ENCODE measurements at places on chromosomes 1 and 21.

DNA sequence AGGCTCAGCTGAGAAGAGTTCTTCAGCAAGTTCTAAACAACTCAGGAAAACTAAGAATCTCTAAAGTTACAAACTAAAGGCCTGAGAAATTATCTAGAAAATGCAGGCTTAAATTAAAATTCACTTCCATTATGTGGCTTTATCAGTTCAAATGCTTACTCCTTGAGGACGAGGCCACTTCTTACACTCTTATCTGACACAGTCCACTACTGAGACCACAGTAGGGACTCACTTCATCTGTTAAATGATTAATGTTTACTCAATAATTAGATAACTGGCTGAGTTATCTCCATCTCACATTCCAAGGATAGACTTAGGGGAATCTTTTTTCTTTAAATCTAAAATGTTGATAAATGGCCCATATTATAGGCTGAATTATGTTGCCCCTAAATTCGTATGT lies 1.6 kb downstream of the C1orf141 start:
- no peak for DNase-seq

DNA sequence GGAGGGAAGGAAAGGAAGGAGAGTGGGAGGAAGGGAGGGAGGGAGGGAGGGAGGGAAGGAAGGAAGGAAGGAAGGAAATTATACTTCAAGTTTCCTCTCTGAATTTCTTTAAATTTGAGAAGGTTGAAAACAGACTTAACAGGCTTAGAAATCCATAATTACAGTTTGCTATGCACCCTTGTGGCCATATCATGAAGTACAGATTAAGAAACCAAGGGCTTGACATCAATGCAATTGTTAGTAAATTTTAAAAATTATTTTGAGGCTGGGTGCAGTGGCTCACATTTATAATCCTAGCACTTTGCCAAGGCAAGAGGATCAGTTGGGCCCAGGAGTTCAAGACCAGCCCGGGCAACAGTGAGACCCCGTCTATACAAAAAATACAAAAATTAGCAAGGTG lies 14.4 kb downstream of the ANP32E start:
- peak; percentile 49 for DNase-seq

GRCh38 chr1:166174108-166174507 lies 7.3 kb upstream of the FAM78B start:
- no peak for DNase-seq

GRCh38 chr1:99634971-99635624 lies 10.8 kb upstream of the PALMD start:
- DNase-seq, result no peak

DNA sequence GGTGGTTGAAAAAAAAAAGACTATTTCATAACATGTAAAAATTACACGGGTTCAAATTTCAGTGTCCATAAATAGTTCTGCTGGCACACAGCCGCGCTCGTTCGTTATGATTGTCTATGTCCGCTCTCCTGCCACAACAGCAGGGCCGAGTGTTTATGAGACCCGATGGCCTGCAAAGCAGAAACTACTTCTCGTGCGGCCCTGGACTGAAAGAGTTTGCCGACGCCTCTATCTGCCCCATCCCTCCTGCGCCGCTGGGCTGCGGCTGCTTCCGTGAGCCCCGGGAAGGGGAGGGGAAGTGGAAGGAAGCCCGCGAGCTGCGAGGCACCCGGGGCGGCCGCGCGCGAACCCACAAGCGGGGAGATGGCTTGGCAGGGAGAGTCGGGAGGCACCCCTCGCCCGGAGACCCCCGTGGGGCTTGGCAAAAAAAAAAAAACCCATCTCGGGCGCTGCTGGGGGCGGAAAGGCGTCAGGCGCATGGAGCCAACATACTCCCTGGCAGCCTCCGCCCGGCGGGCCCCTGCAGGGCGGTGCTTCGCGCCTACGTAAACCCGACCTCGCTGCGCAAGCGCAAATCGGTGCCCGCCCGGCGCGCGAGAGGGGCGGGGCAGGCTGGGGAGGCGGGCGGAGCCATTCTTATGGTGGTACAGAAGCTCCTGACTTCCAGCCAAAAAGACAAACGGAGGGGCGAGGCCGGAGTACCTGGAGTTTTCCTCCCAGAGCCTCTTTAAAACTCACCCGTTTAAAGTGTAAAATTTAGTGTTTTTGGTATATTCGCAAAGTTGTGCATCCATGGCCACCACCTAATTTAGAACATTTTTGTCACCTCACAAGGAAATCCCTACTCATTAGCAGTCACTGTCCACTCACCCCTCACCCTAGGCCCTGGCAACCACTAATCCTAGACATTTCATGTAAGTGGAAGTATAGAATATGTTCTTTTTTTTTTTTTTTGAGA lies 8.3 kb downstream of the SLC27A3 start:
- DNase-seq, result peak; percentile 92

- DNase-seq, result peak; percentile 77
Measured at GRCh38 chr21:45542242-45542666, at the start of gene SLC19A1. Gene SLC19A1 (minus strand): TSS chr21:45542440. CDS start chr21:45537959, 4,481 bp downstream.

GRCh38 chr1:152034324-152034653 lies 2.5 kb downstream of the S100A11 start:
- no peak for DNase-seq

GRCh38 chr1:22093513-22093912 lies 41.0 kb downstream of the CDC42 start:
- DNase-seq, result no peak

DNA sequence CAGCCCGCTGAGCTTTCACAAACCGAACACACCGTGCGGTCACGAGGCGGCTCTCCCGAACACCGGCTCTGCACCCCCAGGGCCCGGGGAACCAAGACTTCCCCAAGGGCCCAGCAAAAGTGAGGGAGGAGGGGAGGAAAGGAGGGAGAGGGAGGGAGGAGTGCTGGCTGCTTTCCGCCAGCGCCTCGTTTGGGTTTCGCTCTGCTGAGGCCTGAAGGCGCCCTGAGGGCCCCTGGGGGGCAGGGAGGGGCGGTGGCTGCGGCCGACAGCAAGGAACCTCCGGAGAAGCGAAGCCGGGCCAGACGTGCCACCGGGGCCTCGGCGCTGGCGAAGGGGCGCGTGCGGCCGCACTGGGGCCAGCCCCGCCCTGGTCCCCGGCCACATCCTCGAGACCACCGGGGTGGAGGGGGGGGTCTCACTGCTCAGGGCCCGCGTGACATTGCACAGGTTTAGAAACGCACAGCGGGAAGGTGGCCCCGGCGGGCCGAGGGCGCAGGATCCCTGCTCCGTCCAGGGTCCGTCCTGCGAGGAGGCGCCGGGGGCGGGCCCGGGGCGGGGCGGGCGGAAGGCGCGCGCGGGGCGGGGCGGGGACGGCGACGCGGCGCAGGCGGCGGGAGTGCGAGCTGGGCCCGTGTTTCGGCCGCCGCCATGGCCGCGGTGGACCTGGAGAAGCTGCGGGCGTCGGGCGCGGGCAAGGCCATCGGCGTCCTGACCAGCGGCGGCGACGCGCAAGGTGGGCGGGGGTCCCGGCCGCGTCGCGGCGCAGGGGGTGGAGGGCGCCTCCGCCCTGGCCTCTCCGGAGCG lies at the start of gene PFKL:
Gene PFKL, plus strand, starts transcription at position 596 of the 804 bp plus-strand sequence. Its CDS starts 53 bp downstream, at position 649.
- peak; percentile 69 for DNase-seq

DNA sequence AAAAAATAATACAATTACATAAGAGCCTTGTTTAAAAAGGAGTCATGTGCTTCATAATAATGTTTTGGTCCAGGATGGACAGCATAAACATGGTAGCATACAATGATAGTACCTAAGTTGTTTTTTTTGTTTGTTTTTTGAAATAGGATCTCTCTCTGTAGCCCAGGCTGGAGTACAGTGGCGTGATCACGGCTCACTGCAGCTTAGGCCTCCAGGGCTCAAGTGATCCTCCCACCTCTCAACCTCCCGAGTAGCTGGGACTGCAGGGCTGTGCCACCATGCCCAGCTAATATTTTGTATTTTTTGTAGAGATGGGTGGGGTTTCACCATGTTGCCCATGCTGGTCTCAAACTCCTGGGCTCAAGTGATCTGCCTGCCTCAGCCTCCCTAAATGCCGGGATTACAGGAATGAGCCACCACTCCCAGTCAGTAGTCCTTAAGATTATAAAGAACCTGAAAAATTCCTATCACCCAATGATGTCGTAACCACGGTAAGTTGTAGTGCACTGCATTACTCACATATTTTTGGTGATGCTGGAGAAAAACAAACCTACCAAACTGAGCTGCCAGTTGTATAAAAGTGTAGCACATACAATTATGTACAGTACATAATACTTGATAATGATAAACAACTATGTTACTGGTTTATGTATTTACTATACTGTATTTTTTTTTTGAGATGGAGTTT lies 22.4 kb upstream of the RCOR3 start:
- no peak for DNase-seq

- peak; percentile 38 for DNase-seq
Measured at GRCh38 chr1:198238121-198238520, 81.3 kb downstream of the NEK7 start.
